ENCODE measurements at places on chromosomes 11 and 22.

DNA sequence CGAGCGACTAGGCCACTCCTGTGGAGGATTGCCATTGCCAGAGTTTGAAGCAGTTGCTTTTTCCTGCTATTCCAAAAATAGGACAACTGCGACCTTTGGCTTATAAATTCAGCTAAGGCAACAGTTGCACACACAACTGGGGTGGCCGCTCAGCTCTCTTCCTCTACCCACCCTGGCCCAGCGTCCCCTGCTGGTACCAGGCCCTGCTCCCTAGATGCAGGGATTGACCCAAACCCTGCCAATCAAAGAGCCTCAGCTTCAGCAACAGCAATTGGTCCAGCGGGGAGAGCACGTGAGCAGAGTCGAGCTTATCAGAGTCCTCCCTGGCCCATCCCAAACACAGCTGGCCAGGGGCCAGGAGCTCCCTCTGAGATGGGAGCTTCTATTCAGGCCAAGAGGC lies 22.0 kb upstream of the CABP2 start:
- no peak for DNase-seq

DNA sequence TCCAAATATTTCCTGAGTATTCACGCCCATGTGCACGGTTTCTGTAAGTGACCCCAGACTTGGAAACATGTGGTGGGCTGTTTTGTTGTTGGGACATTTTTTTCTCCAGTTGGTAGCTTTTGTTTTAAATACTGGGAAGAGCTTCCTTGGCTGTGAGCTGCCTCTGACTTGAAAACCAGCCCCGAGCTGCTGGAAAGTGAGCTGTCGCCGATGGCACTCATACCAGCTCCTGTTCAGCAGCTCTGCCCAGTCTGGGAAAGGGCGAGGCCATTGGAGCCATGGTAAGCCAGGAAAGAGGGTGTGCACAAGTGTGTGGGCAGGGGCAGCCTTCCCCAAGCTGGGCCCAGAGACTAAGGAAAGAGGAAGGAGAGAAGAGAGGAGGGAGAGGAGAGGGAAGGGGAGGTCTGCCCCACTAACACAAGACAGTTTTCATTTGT lies 3.2 kb upstream of the FLI1 start:
- no peak for DNase-seq

DNA sequence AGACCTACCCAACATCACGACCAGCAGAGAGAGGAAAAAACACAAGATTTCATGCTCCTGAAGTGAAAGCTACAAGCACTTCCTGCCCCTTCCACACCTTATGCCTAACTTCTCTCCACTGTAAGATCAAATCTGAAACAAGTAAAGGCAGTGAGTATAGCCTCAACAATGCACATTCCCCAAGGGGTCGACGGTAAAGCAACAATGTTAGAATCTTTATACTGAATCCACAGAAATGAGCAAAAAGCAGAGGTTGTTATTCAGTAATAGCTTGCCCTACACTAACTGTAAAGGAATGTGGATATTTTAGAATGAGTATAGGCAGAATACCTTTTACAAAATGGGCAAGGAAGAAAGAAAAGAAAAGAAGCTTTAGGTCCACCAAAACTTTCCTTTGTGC lies 15.6 kb downstream of the ARFGAP3 start:
- DNase-seq: no peak

DNA sequence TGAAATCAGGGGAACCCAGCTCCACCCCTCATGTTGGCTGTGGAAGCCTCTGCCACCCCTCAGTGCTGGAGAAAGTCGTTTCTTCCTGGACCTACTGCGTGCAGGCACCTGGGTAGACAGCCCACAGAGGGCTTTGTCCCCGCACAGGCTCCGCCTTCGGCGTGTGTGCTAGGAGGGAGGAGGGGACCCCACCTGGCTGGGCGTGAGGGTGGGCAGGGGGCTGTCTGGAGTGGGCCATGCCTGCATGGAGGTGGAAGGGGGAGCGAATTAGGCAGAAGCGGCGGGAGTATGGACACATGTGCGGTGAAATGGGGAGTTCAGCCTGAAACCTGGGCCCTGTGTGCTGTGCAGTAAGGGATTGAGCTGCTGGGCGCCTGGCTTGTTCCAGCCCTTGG lies 49.3 kb downstream of the FBLN1 start:
- no peak for DNase-seq

DNA sequence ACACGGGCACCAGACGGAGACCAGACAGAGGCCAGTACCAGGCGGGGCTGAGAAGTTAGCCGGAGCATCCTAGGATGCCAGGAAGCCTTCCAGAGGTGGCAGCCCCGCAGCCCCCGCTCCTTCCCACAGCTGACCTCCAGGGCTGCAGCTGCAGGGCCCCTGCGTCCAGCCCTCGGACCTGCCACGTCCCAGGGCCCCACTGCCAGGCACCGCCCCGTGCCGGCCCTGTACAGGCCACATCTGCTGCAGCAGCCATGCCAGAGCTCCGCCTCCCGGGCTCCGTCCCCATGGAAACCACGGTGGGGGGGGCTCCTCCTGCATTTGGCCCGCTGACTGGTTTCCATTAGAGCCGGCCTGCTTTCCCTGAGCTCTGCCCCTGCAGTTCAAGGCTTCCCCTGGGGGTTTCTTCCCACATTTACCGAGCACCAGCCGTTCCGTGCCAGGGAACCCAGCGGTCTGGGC lies 62.5 kb upstream of the PPARA start:
- no peak for DNase-seq

- no peak for DNase-seq
Observed at GRCh38 chr11:108817976-108818375, 153.1 kb downstream of the DDX10 start.

- no peak for DNase-seq
Observed at GRCh38 chr11:115298300-115299012, 205.8 kb downstream of the CADM1 start.

DNA sequence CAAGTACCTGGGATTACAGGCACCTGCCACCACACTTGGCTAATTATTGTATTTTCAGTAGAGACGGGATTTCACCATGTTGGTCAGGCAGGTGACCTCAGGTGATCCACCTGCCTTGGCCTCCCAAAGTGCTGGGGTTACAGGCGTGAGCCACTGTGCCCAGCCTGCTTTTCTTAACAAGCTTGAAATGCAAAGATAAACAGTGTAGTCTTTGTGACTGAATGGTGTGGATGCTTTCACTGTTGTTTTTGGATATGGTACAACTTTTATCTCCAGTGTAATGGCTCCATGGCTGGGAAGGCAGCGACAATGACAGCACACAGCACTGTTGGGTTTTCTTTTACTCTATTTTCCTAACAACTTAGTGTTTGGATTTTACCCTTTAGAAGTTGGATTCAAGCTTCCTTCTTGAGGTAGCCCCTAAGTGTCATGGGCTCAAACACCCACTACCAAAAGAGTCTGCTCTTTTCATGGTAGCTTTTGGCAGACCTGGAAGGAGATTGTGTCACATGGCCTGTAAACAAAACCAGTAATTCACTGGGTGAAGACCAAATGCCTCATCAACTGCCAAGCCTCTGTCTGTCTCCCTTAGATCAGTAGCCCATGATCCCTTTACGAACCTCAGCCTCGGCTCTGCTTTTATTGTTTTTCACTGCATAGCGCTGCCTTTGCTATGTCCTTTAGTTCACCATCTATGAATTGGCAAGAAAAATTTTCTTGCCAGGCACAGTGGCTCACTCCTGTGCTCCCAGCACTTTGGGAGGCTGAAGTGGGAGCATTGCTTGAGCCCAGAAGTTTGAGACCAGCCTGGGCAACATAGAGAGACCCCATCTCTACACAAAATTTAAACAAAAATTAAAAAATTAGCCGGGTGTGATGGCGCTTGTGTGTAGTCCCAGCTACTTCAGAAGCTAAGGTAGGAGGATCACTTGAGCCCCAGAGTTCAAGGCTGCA lies 6.4 kb downstream of the VPS51 start:
- no peak for DNase-seq

GRCh38 chr22:33111491-33111890 lies 53.3 kb upstream of the SYN3 start:
- no peak for DNase-seq

GRCh38 chr22:27210111-27210730 lies 552.8 kb downstream of the MIAT start:
- no peak for DNase-seq

Measured in activated naive CD8-positive, alpha-beta T cell treated with anti-CD3 and anti-CD28 coated beads, Interleukin-2, amount 50 U/mL, for 24 hours (primary cell).